ENCODE measurements at places on chromosomes 6 and 20.
A peak's percentile ranks its signal among the peaks of the same experiment; 100 is the strongest.

DNA sequence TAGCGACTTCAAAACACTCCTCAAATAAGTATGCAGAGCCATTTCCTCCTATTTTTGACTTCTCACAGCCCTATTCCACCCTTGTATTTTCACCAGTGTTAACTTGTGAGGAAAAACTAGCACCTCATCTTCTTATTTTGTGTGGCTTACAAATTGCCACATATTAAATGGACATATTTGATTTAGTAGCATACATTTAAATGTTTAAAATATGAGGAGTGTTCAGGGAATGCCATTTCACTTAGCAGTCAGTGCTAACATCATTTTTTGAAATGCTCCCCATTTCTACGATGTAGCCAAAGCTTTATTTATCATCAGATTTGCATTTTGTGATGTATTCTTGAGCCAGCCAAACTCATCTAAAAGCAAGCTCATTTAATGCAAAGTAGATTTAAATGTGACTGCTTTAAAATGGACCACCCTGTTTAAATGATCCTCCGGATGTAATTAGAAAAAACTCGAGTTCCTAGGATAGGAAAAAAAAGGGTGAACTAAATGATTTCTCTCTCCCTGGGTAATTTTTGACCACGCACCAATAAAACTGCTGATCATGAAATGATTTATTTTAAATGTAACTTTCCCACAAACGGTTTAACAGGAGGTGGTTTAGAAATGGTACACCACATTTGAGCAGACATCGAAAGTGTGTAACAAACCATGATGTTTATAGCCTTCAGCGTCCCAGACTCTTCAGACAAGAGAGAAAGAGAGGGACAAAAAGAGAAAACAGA, 172.6 kb downstream of the CD83 start:
- DNase-seq = no peak

DNA sequence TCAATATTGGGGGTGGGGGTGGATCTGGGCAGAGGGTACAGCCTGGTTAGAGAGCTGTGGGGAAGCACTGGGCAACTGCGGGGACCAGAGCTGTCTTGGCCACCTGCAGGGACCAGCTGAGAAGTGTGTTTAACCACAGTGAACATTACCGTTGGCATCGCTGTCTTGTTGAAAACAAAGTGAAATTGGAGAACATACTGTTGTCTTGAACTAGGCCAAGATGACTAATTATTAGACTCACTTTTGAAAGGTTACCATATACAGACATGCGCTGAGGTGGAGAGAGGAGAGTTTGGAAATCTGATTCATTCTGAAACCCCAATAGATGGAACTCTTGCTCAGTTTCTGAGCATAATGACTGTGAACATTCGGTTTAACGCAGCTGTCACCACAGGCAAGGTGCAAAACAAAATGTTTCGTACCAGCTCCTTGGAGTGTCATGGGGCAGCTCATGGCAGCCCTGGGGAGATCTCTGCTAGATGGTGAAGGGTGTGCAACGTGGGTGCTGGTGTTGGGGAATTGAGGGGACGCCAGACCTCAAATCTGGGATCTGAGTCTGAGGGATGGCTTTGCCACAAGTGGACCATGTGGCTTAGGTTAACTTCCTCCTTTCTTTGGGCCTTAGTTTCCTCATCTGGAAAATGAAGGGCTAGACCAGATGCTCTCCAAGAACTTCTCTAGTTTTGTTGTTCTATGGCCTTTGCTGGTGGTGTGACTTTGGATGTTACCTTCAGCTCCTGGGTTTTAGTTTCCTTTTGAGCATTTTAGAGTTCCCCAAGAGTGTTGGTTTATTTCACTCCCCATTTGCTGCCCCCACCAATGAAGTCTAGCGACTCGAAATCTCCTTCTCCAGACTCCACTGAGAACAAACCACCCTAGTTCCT, 24.6 kb upstream of the GTSF1L start:
- peak; percentile 94 for DNase-seq

GRCh38 chr6:13671548-13672127, 40.0 kb downstream of the RANBP9 start:
- peak; percentile 39 for DNase-seq

DNA sequence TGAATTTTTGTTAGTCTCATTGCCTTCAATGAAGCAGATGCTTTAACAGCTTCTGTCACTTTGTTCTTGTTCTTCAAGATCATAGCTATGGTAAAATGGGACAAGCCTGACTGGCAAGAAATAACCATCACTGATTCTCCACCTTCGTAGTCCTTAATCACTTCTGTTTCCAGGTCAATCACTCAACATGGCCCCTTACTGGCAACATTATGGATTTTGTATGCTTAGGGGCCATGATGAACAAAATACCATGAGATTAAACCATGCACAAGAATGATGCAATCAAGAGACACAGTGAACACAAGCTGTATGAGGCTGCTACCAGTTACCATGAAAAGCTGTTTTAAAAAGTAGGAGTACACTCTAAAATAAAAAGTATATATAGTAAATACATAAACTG, 32.8 kb downstream of the ADNP start:
- no peak for DNase-seq

DNA sequence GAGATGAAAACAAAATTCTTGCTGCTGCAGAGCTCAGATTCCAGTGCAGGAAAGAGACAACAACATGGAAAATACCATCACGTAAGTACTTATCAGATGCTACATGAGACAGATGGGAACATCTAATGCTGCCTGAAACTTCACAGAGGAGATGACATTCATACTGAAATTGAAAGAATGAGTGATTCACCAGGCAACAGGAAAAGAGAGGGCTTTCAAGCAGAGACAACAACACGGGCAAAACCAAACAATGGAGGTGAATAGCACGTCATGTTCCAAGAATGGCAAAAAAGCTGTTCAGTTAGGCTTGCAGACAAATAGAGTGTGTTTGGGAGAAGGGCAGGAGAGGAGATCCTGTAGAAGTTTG, 39.3 kb downstream of the GTF2H5 start:
- peak; percentile 94 for DNase-seq
